Fibroblast of lung (primary cell): ENCODE measurements at places on chromosomes 3 and 15. TPM values are rescaled to one million over a fixed set of nuclear protein-coding genes. Genes with fewer than 3 reads are reported as not detected.

MKRN3 gene
- total RNA-seq = under 0.01 and 0.77 TPM in 2 replicates

SLC9C1 gene
- total RNA-seq = under 0.01 TPM in 1 of 2 replicates, not detected in the other

RAP2B gene
- 24.4 and 27.1 TPM in 2 replicates for total RNA-seq

EFHB gene
- total RNA-seq = 0.83 and 1.0 TPM in 2 replicates

SERPINI2 gene
- total RNA-seq = not detected in 2 replicates

TGM5 gene
- total RNA-seq = under 0.01 TPM in 1 of 2 replicates, not detected in the other

GALNT15 gene
- total RNA-seq = 37.7 and 47.3 TPM in 2 replicates

CADPS gene
- 33.1 and 63.1 TPM in 2 replicates for total RNA-seq

MNS1 gene
- 1.8 and 2.1 TPM in 2 replicates for total RNA-seq

SLC51B gene
- total RNA-seq = 0.51 and 0.66 TPM in 2 replicates

SNTN gene
- not detected in 2 replicates for total RNA-seq

KATNBL1 gene
- 35.0 and 39.8 TPM in 2 replicates for total RNA-seq

PROK2 gene
- not detected in 2 replicates for total RNA-seq

KIF15 gene
- 2.1 and 3.8 TPM in 2 replicates for total RNA-seq

DNA sequence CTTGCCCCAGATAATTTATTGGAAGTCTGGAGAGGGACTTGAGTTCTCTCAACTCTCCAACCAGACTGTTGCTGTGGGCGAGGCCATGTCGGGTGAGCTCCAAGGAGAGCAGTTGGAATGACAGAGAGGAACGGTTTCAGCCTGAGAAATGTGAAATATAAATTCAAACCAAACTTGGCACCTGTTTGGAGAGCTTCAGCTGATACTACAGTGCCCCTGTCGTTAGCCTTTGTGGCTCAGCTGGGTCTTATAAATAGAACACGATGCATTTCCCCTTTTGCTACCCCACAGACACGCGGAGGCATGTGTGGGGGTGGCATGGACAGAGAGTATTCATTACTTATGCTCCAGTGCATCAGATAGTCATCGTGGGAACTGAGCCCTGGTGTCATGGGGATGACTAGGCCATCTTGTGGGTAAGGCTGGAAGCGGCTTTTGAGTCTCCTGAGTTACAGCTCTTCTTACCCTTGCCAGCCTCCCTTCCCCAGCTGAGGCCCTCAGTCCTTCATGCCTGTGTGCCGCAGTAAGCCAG lies 15.6 kb downstream of the SMAD3 start:
- peak; percentile 90 for DNase-seq

- no peak for DNase-seq
These were observed 41.6 kb upstream of the DLG1 start for GRCh38 chr3:197339841-197340520.

DNA sequence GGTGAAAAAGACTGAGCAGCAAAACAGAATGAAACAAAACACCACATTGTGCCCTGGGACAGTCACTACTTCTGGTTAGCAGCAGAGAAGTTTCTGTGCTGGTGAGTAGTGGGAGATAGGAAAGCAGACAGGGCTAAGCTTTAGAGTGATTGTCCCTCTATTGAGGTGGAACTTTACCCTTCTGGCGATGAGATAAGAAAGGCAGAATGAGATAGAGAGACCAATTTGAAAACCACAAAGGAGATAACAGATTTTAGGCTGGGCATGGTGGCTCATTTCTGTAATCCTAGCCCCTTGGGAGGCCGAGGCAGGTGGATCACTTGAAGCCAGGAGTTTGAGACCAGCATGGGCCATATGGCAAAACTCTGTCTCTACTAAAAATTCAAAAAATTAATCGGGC lies 208.5 kb downstream of the TBL1XR1 start:
- DNase-seq = no peak

DNA sequence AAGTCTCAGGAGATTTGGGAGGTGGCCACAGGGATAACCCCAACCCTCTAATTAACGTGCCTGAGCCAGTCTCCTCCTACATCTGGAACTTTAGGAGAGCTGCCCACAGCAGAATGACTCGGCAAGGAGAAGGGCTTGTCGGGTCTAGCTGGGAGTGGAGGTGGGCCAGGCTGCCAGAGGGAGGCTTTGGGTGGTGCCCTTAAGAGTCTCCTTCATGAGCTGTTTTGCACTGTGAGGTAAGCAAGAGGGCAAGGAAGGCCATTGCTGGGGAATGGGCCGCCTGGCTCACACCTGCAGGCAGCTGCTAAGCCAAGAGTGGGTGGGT lies 3.6 kb upstream of the TNK2 start:
- DNase-seq = no peak

DNA sequence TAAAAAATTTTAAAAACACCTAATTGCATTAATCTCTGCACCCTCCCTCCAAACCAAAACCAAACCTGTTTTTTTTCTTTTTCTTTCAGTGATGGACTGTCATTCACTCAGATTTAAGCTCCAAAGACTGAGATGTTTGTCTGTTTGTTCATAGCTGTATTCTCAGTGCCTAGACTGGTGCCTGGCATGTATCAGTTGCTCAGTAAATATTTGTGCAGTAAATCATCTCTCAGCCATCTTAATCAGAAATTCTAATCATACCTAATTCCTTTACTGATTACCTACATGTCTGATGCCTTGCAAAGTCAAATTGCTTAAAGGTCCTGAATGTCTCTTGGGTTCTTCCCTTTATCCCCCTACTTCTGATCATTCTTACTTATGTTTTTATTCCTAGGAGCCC lies 138.8 kb downstream of the ZNF609 start:
- DNase-seq = no peak

GRCh38 chr3:115022835-115023398 lies 124.2 kb downstream of the ZBTB20 start:
- no peak for DNase-seq

- peak; percentile 58 for DNase-seq
These were observed 286.4 kb upstream of the BCHE start for GRCh38 chr3:166123576-166123975.

GRCh38 chr15:88377509-88377908 lies 89.7 kb downstream of the MRPL46 start:
- DNase-seq = no peak

- no peak for DNase-seq
These were observed 71.2 kb downstream of the CYP19A1 start for GRCh38 chr15:51267051-51267702.

DNA sequence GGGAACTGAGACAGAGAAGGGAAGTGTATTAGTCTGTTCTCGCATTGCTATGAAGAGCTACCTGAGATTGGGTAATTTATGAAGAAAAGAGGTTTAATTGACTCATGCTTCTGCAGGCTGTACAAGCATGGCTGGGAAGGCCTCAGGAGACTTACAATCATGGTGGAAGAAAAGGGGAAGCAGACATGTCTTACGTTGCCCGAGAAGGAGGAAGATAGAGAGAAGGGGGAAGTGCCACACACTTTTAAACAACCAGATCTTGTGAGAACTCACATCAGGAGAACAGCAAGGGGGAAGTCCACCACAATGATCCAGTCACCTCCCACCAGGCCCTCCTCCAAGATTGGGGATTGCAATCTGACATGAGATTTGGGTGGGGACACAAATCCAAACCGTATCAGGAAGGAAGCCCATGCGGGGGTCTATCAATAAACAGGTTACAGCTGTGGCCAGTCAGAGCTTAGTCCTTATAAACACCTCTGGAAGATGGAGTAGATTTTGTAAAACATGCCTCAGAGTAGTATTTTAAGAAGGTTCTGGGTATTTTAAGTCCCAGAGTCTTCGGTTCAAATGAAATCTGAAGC lies 153.9 kb downstream of the GHSR start:
- no peak for DNase-seq

GRCh38 chr3:158925021-158925420 lies 123.2 kb downstream of the MFSD1 start:
- no peak for DNase-seq

GRCh38 chr3:35624698-35625097 lies 14.6 kb upstream of the ARPP21 start:
- no peak for DNase-seq

GRCh38 chr3:135440746-135441145 lies 524.8 kb upstream of the PPP2R3A start:
- DNase-seq = no peak

DNA sequence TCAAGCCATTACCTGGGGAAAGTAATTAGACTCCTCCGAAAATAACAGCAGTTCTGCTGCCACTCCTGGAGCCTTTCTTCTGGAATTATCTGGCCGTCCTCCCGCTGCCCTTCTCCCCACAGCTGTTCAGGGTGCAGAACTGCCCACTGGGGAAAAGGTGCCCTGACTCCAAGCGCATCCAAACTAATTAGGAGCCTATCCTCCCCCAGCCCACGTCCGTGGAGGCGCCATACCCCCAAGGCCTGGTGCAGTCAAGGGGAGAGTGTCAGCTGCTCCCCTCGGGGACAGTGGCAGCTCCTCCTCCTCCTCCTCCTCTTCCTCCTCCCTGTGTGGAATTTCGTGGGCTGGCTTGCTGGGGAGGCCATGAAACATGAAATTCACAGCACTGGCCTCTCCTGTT lies 177.2 kb downstream of the XXYLT1 start:
- no peak for DNase-seq

DNA sequence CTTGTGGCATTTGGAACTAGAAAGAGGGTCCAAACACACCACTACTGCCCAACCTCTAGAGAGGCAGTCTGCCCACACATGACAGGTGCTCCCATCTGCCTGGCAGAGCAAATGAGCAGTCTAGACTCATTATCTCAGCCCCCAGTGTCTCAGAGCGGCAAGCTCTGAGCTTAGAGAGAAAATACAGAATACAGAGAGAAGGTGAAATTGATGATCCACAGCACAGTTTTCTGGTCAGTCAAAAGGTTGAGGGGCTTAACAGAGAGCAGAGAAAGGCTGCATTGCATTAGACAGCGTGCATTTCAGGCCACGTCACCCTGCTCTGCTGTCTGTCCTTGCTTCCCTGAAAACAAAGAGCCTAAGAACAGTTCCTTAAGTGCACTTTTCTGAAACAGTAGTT lies 135.1 kb downstream of the KCNMB2 start:
- peak; percentile 23 for DNase-seq

GRCh38 chr15:39396979-39397615 lies 183.8 kb upstream of the THBS1 start:
- no peak for DNase-seq

GRCh38 chr15:100794008-100794407 lies 85.6 kb upstream of the ALDH1A3 start:
- no peak for DNase-seq

- no peak for DNase-seq
These were observed 65.4 kb upstream of the CGNL1 start for GRCh38 chr15:57310876-57311275.

DNA sequence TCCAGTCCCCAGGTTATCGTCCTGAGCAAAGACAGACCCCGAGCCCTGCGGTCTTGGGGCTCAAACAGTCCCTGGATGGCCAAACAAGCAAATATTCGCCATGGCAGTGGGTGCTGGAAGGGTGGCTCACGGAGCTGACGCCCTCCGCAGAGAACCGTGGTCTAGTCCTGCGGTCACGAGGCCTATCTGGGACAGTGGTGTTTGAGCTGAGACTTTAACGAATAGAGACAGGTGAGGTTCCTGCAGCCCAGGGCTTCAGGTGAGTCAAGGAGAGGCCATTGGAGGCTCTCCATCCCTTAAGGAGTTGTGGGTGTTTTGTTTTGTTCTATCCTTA lies 399 bp upstream of the SUCLG2 start:
- no peak for DNase-seq

DNA sequence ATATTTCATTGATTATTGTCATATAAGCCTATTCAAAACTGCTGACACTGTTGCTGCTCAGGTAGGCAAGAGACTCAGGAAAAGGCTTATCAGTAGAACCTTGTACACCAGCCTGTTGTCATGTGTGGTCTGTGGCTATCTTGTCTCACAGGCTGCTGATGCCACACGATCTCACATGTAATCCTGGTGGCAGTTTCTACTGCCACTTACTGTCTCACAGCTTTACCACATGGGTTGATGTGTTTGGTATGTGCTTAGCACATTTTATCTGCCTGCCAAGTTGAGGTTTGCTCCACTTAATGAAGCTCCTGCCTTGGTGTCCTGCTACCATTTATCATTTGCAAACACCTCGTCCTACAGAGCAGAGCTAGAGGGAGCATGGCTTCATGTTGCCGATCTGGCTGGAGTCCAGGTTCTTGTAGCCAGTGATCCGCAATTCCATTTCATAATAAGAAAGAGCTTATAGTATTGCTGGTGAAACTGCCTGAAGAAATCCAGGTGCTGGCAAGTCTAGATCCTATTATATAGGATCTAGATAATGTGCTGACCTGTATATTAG lies 637.9 kb downstream of the NLGN1 start:
- DNase-seq = peak; percentile 16

DNA sequence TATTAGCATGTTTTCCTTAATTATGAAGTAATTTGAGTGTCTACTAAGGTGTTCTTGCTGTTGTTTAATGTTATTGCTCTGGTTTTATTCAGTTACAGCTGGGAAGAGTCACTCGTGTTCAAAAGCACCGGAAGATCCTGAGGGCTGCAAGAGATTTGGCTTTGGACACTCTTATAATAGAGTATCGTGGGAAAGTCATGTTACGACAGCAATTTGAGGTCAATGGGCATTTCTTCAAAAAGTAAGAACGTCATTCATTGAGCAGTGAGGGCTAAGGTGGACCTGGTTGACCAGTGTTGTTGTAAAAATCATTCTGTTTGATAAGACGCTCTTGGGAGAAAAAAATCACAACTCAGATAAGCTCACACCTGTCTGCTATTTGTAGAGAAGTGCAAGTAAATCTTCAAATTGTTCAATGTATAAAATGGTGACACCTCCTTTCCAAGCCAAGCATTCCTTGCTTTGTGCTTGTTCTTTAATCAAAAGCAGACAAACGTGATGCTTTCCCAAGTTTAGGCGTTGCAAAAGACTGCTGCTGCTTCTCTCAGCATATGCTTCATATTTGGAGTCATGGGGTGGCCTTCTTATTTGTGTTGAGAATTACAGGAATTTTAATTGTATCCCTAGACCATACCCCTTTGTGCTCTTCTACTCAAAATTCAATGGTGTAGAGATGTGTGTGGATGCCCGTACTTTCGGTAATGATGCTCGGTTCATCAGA lies 44.2 kb downstream of the SETD5 start:
- DNase-seq = no peak

- no peak for DNase-seq
These were observed 42.9 kb downstream of the DCUN1D1 start for GRCh38 chr3:182937293-182938051.

GRCh38 chr3:148366743-148367410 lies 330.8 kb upstream of the AGTR1 start:
- peak; percentile 45 for DNase-seq

GRCh38 chr15:71088155-71088554 lies 27.1 kb upstream of the THSD4 start:
- no peak for DNase-seq

DNA sequence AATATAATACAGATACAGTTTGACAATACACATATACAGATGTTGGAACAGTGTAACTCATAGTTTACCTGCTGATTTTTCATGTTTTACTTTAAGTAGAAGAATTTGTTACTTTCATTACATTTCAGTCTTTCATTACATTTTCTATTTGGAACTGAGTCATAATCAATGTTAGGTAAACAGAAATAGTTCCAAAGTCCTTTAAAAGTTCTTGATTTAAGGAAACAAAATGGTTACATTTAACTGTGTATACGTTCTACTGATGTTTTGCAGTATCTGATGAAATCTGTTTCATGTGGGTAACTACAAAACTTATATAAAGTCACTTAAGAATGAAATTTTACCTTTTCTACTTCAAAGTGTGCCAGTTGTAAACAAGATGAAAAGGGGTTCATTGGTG lies 721.2 kb downstream of the NAALADL2 start:
- DNase-seq = no peak
